ENCODE measurements at places on chromosomes 5 and 9.

GRCh38 chr5:2261004-2261703 is 378.4 kb upstream of the IRX4 start:
- DNase-seq, result no peak

GRCh38 chr5:9497347-9497746 is 48.5 kb downstream of the SEMA5A start:
- DNase-seq, result no peak

GRCh38 chr9:130027533-130028365 is 15.2 kb downstream of the FNBP1 start:
- no peak for DNase-seq

GRCh38 chr5:140391312-140391711 is 10.3 kb upstream of the ANKHD1 start:
- DNase-seq, result no peak

GRCh38 chr9:83935276-83935935 is 14.2 kb upstream of the KIF27 start:
- no peak for DNase-seq

Measured in GM20000 (cell line).